ENCODE measurements at places on chromosomes 5 and 9.

DNA sequence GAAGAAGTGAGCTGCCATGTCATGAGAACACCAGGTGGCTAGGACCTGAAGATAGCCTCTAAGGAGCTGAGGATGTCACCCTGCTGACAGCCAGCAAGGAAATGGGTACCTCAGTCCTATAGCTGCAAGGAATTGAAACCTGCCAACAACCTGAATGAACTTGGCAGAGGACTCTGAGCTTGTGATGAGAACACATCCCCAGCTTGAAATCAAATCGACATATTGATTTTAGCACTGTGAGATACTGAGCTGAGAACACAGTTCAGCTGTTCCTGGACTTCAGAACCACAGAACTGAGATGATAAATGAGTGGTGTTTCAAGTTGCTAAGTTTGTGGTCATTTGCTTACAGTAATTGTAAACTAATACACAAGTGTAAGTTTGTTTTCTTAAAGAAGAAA, 5.5 kb upstream of the RASEF start:
- DNase-seq = no peak

GRCh38 chr5:125750861-125751186, 672.4 kb upstream of the GRAMD2B start:
- DNase-seq = no peak

GRCh38 chr5:150512368-150512747, 4.4 kb downstream of the NDST1 start:
- no peak for DNase-seq

DNA sequence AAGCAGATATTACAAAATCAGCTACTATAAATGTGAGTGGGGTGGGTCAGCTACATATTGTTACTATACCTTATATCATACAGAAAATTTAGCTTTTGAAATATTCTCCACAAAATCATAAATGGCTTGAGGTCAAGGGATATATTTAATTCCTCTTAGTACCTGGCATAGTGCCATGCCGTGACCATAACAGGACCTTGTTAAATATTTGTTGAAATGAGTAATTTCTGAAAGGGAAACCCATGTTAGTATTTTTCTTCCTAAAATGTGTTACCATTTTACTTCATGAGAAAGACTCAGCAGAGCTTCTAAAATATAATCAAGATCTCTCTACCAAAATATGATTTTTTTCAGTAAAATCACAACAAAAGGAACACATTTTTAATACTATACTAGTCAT, 14.8 kb downstream of the ATP10B start:
- no peak for DNase-seq

- DNase-seq = no peak
Observed at GRCh38 chr9:27571011-27571410, 2.3 kb downstream of the C9orf72 start.

DNA sequence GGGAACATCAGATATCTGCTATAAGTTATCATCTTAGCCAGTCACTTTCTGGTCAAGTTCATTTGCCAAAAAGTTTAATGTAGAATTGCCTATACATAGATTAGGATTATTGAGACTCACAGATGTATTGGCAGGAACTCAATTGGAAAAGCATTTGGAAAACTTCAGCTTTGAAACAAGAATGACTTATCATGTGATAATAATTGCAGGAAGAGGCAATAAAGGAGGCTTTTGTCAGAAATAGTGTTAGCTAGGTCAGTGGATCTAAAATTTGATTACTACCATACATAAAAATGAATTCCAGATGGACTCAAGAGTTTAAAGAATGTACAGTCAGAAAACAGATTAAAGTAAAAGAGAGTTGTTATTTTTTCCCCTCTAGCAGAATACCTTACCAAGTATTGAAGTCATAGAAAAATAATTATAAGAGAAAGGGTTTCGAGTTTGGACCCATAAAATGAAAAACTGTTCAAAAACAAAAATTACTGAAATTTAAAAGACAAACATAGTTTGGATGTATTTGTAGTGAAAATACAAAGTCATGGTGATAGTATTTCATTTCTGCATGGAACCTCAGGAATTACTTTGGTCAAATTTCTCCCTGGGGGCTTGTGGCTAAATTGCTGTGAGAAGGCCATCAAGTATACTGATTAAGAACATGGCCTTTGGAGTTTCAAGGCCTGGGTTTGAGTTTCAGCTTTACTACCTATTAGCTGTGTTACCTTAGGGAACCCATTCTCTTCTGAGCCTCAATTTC, 159.9 kb downstream of the TMEM38B start:
- DNase-seq = no peak

- no peak for DNase-seq
Observed at GRCh38 chr5:124902097-124902821, 155.8 kb upstream of the ZNF608 start.

GRCh38 chr5:57325678-57326397, 152.0 kb downstream of the GPBP1 start:
- no peak for DNase-seq

DNA sequence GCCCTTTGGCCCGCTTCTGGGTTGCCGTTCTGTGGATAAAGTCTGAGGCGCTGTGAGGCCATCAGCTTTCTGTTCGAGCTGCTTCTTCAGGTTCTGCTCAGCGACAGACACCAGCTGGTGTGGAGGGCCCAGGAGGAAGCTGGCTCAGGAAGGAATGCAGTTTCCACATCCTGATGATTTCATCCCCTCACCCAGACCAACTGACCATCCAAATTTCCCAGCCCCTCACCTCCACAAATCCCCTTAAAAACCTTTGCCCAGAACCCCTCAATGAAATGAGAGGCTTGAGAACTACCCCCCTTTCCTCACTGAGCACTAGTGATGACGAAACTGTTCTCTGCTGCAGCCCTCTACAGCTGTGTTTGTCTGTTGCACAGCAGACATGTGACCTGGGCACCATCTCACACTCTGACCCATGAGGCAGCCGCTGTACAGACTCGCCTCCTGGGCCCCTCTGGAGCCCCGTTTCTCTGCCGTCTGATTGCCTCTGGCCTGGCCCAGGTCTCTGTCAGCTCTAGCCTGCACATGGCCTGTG, 45.4 kb downstream of the SPATA31C2 start:
- no peak for DNase-seq
